A673 (cell line): ENCODE measurements at places on chromosomes 2 and 18.
A peak's percentile ranks its signal among the peaks of the same experiment; 100 is the strongest.

GRCh38 chr2:190881084-190881597 is 520 bp downstream of the GLS start:
- DNase-seq, result no peak

DNA sequence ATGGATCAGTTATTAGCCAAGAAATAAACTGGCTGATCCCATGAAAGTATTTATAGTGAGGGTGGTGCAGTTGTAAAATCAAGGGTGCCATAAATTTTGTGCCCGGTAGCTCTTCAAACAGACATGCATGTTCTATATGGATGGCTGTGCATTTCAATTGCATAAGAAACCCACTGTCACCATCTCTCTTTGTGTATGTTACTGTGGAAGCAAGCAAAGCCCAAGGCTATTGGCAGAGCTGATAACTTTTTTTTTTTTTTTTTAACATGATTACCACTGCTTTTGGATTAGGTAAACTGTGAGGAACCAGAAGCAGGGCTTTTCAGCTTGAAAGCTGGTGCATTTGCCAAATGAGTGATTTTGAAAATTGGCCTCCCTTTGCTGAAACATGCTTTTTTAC is 332.6 kb downstream of the SOX11 start:
- no peak for DNase-seq

GRCh38 chr2:27264753-27265535 is 2.1 kb upstream of the SLC30A3 start:
- DNase-seq, result peak; percentile 91

GRCh38 chr2:109102588-109103233 is 26.3 kb upstream of the SH3RF3 start:
- no peak for DNase-seq

DNA sequence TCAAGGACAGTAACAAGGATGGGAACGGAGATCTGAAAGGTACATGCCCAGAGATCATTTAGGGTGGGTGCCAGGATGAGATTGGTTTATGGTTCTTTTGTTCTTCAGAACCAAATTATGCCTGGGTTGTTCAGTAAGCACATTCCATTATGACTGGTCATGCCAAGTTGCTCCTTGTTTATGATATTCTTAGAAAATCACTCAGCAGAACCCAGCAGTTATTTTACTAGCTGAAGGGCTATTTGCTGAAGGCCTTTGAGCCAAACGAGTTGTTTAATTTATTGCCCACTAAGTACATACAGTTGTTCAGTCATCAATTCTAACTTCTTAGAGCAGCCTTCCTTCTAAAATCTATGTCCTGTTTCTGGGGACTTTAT is 635 bp downstream of the SLC3A1 start:
- no peak for DNase-seq

GRCh38 chr2:151138507-151138906 is 123.2 kb downstream of the RBM43 start:
- no peak for DNase-seq

GRCh38 chr2:138742441-138743057 is 37.6 kb downstream of the NXPH2 start:
- no peak for DNase-seq

GRCh38 chr18:37307181-37307580 is 258.4 kb downstream of the CELF4 start:
- DNase-seq, result no peak

DNA sequence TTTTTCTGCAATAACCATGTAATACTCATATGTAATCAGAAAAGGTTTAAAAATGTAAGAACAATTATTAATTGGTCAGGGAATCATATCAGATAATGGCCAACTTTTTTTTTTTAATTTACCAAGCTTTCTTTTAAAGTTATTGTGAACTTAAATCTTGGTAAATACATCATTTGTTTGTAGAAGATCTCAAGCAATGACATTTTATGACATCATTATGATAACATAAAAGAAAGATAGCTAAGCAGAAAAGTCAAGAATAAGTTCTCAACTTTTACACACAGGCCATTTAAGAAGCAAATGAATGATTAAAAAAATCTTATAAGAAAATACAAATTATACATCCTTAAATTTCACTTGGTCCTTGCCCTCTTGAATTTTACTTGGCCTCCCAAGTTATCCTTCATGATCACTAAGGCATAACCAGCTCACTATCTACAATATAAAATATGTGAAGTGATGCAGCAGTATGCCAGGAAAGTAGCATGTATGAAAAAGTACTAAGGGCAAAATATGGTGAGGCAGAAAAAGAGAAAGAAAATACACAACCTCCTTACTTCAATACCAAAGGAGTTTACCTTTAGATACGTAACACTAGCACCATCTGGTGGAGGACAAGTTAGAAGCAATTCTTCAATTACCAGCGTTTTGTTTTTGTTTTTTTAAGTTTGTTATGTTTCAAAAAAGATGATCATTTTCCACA is 116.6 kb downstream of the SRBD1 start:
- DNase-seq, result peak; percentile 68

GRCh38 chr2:102848366-102848839 is 86.6 kb downstream of the TMEM182 start:
- peak; percentile 87 for DNase-seq

GRCh38 chr18:7958897-7959146 is 391.7 kb downstream of the PTPRM start:
- DNase-seq, result no peak

DNA sequence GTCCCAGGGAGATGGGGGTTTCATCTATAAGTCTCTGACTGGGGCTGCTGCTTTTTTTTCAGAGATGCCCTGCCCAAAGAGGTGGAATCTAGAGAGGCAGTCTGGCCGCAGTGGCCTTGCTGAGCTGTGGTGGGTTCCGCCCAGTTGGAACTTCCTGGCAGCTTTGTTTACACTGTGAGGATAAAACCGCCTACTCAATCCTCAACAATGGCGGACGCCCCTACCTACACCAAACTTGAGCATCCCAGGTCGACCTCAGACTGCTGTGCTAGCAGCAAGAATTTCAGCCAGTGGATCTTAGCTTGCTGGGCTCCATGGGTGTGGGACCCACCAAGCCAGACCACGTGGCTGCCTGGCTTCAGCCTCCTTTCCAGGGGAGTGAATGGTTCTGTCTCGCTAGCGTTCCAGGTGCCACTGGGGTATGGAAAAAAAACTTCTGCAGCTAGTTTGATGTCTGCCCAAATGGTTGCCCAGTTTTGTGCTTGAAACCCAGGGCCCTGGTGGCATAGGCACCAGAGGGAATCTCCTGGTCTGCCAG is 152.6 kb upstream of the CYP26B1 start:
- no peak for DNase-seq

- DNase-seq, result no peak
These were observed 8.7 kb downstream of the FAM178B start for GRCh38 chr2:96977631-96978195.

GRCh38 chr2:238504181-238504931 is 77.6 kb downstream of the ASB1 start:
- no peak for DNase-seq

DNA sequence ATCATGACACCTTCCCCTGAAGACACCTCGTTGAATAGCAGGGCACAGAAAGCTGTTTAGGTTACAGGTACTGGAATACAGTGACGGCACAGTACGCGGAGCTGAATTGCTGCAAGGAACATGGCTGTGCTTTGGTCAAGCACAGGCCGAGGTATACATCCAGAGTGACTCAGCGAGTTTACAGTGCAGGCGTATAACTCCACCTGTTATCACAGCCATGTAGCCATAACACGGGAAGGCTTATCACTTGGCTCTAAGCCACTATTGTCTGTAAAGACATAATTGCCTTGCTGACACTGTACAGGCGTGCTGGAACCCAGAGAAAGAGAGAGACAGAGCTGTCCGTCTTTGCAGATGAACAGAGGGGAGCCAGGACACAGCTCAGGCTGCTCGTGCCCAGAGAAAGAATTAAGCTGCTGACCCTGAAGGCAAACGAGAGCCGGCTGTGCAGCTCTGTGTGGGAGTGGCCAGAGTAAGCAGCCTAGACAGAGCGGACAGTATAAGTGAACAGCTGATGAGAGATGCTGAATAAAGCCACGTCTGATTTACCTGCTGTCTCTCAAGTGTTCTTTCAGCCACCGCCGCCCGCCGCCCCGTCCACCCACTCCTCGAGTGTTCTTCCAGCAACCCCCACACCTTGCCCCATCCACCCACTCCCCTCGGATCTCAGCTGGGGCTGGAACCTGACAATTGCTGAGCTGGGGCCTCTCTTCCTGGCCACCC is 87.3 kb upstream of the PPP1CB start:
- DNase-seq, result no peak

GRCh38 chr2:168029071-168029470 is 218.3 kb downstream of the STK39 start:
- no peak for DNase-seq

- no peak for DNase-seq
These were observed 27.6 kb downstream of the C2orf76 start for GRCh38 chr2:119338826-119339561.

DNA sequence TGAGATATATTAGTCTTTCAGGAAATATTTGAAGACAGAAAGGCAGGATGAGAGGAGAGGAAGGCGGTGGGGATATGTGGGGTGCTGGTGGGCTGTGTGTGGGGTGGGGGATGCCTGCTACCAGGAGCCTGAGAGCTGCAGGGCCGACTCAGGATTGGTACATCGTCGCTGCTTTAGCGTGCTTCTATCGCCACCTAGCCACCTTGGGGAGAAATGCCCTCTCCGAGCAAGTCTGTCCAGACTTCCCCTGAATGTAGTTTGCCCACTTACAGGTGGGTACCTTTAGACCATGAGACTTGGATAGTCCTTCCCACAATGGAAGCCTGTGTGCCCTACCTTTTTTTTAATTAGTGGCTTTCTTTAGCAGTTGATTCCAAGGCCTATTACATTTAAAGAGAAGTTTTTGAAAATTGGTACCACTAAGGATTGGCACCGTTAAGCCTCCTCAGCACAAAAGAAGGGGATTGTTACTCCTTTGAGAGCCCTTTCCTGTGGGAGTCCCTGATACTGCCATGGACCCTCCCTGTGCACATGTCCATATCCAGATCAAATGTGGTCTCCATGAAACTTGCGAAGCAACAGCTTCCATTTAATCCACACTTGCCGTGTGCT is 114.1 kb upstream of the NDUFV2 start:
- DNase-seq, result peak; percentile 69

DNA sequence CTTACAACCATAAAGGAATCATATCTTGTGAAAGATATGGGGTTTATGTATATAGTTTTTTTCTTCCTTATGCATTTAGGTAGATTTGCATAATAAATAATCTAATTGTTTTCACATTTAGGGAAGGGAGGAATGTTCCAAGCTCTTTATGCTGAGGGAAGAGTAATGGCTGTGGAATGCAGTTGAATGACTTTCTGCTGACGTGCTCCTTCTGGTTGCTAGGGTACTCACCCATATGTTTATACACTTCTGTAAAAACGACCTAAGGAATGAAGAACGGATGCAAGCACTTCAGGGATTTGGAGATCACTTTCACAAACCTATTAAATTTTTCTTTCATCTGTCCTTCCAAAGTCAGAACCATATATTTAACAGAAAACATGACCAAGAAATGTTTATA is 29.2 kb upstream of the PPP4R1 start:
- DNase-seq, result peak; percentile 91
